ENCODE measurements at places on chromosomes 1 and 21. TPM values are rescaled to one million over a fixed set of nuclear protein-coding genes. Genes with fewer than 3 reads are reported as not detected.

The SHE gene
- not detected for total RNA-seq

The LCA5L gene
- total RNA-seq, result not detected

The C1orf115 gene
- 0.25 TPM for total RNA-seq

The MECR gene
- total RNA-seq, result 17.0 TPM

The CCDC27 gene
- total RNA-seq, result not detected

All from activated naive CD8-positive, alpha-beta T cell treated with anti-CD3 and anti-CD28 coated beads, Interleukin-2, amount 10 ng/mL, durations not matched to agents 7 days and 5 days (primary cell).